Activated CD4-positive, alpha-beta memory T cell treated with anti-CD3 and anti-CD28 coated beads for 36 hours (primary cell): ENCODE measurements at places on chromosomes 2 and 18.

GRCh38 chr18:6401687-6402086 is 13.0 kb downstream of the L3MBTL4 start:
- H3K27ac ChIP-seq = no peak overlapping the region
- no peak overlapping the region for H3K4me3 ChIP-seq
- H3K36me3 ChIP-seq = no peaks in the 10 kb centered on the region

DNA sequence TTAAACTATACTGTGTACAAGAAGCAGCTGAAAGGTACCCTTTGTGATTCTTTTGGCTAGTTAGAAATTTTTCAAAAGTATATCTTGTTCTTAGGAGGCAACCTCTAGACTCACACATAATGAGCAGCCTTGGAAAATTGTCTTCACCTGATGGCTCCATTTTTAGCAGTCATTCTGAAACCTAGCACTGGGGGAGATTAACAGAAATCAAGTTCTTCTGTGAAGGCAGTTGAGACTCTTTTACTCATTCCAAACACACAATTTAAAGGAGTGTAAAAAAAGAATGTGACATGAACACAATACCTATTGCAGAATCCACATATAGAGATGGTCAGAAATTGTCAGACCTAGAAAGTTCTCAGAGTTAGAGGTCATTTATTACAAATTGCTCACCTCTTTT is 197.7 kb downstream of the UBE2E3 start:
- no peak for DNase-seq
- H3K36me3 ChIP-seq = peaks cover 5% of the 10 kb centered on the region
- peaks cover 46% of the 10 kb centered on the region for H3K4me1 ChIP-seq
- H3K4me3 ChIP-seq = no peak overlapping the region

DNA sequence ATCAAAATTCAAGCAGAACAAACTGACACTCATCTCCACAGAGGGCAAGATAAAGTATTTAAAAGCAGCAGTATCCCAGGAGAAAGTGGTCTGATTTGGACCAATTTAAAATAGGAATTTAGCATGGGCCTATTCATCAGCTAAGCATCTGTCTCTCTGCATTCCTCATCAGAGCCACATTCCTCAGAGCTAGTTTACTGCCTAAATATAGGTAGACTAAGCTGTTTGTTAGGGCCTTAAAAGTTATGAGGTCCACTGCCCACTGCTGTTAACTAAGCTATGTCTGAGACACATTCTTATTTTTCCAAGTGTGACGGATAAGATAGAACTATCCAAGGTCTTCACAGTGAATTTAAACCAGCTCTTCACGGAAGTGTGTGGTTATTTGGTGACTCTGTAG is 17.6 kb downstream of the NEB start:
- DNase-seq = no peak
- no peak overlapping the region for H3K27ac ChIP-seq
- no peaks in the 10 kb centered on the region for H3K27me3 ChIP-seq
- no peaks in the 10 kb centered on the region for H3K4me1 ChIP-seq
- H3K36me3 ChIP-seq = no peaks in the 10 kb centered on the region
- H3K4me3 ChIP-seq = no peak overlapping the region

GRCh38 chr2:71897137-71897480 is 250.6 kb downstream of the CYP26B1 start:
- DNase-seq = no peak
- H3K4me3 ChIP-seq = no peak overlapping the region
- H3K27me3 ChIP-seq = peaks cover 5% of the 10 kb centered on the region
- no peak overlapping the region for H3K27ac ChIP-seq
- no peaks in the 10 kb centered on the region for H3K4me1 ChIP-seq

DNA sequence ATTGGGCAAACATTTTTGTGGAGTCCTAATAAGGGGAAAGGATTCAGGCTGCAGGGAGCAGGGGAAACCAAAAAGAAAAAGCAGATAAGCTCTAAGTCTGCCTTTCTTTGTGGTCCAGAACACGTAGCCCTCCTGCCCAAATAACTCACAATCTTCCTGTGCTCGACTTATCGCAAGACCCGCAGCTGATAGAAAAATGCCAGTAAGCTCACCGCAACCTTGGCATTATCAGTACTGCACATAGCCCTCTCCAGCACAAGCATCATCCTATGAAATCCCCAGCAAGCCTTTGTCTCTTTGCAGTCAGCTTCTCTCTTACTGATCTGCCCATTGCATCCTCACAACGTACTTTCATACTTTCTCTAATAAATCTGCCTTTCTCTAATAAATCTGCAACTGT is 202.4 kb upstream of the HNRNPA3 start:
- no peak overlapping the region for H3K4me3 ChIP-seq
- no peak overlapping the region for H3K27ac ChIP-seq
- no peaks in the 10 kb centered on the region for H3K36me3 ChIP-seq
- H3K27me3 ChIP-seq = peaks cover 12% of the 10 kb centered on the region
- peaks cover 3% of the 10 kb centered on the region for H3K4me1 ChIP-seq

DNA sequence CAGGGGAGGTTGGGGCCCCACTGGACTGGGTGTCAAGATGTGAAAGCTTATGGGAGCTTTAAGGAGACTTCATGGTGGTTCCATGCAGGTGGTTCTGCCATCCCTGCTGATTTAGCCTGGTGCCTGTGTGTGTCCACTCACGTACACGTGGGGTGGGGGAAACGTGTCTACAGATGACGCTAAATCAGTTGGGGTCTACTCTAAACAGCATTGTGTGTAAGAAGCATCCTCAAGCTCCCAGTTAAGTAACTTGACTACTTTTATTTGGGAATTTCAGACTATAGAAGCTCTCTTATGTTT is 47.1 kb downstream of the BCL2L11 start:
- DNase-seq = no peak
- H3K27ac ChIP-seq = no peak overlapping the region
- H3K4me3 ChIP-seq = no peak overlapping the region
- H3K36me3 ChIP-seq = peaks cover 30% of the 10 kb centered on the region
- peaks cover 15% of the 10 kb centered on the region for H3K27me3 ChIP-seq

DNA sequence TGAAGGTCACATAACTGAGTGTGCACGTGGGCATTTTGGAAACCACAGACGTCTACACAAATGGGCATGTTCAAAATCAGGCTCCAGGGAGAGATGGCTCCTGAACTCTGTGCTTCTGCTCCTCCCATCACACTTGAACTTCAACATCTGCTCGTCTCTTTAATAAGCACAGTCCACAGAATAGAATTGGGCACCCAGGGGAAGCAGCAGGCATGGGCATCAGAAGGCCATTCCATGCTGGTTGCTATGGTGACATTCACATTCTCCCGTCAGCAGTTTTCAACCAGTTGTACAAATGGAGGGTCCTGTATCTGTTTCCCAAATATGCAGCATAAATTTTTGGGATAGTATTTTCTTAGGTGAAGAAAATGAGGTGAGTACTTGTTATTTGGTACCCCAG is 183.7 kb upstream of the COPS8 start:
- H3K27me3 ChIP-seq = peaks cover 18% of the 10 kb centered on the region
- no peaks in the 10 kb centered on the region for H3K36me3 ChIP-seq
- H3K4me1 ChIP-seq = no peaks in the 10 kb centered on the region
- no peak overlapping the region for H3K27ac ChIP-seq

DNA sequence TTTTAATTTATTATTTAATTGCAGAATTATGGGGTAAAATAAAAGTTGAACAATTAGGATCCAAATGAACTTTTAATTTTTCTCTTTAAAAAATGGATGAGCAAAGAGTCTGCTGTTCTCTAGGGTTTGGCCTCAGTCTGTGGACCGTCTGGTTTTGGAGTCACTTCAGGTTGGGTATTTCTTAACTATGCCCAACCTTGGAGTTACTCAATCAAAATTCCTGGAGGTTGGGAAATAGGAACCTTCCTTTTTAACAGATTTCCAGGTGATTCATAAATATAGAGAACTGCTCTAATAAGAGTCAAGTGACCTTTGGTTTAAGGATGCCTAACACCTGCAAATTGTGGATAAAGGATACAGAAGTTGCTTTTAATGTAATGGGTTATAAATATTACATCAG is 241.5 kb upstream of the GCFC2 start:
- no peaks in the 10 kb centered on the region for H3K36me3 ChIP-seq
- H3K27ac ChIP-seq = no peak overlapping the region
- no peak for DNase-seq
- no peaks in the 10 kb centered on the region for H3K27me3 ChIP-seq

GRCh38 chr2:151197184-151198108 is 64.2 kb downstream of the RBM43 start:
- H3K4me3 ChIP-seq = no peak overlapping the region
- no peak overlapping the region for H3K27ac ChIP-seq
- no peaks in the 10 kb centered on the region for H3K36me3 ChIP-seq
- peaks cover 1% of the 10 kb centered on the region for H3K4me1 ChIP-seq
- no peak for DNase-seq

- no peak for DNase-seq
- no peaks in the 10 kb centered on the region for H3K36me3 ChIP-seq
- H3K27ac ChIP-seq = no peak overlapping the region
- H3K4me3 ChIP-seq = no peak overlapping the region
- no peaks in the 10 kb centered on the region for H3K27me3 ChIP-seq
Measured at GRCh38 chr18:3660739-3661515, 211.0 kb downstream of the TGIF1 start.

DNA sequence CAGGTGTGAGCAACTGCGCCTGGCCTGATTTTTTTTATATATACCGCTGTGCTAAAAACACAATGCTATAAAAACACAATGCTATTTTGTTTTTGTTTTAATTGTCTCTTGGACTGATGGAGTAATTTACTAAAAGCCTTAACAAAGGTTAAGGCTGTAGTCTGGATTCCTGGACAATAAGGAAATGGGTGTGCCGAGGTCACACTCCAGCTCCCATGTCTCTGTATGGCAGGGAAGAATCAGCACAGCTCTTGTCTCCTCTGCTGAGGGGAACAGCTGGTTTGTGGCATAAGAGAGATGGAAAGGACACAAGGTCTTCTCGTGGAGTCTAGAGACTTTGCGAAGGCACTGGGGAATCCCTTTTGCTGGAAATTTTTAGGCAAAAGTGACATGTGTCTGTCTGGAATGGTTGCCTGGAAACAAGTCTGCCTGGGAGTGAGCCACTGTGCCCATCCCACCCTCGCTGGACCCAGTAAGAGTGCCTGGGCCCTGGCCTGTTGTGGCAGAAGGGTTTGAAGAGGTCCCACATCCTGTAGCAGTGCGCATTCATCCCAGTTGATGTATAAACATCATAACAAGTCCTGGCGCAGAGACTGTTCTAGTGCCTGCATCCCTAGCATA is 73.1 kb downstream of the MAPK4 start:
- no peak overlapping the region for H3K27ac ChIP-seq
- DNase-seq = no peak
- H3K36me3 ChIP-seq = no peaks in the 10 kb centered on the region
- no peaks in the 10 kb centered on the region for H3K4me1 ChIP-seq
- H3K4me3 ChIP-seq = no peak overlapping the region

DNA sequence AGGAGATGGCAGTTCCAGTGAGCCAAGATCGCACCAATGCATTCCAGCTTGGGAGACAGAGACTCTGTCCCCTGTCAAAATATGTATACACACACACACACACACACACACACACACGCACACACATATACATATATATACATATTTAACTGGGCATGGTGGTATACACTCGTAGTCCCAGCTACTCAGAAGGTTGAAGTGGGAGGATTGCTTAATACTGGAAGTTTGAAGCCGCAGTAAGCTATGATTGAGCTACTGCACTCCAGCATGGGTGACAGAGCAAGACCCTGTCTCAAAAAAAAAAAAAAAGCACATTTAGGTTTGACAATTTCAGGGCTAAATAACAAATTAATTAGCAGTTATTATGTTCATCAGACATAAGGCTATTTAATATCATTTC is 36.0 kb upstream of the ATIC start:
- no peaks in the 10 kb centered on the region for H3K27me3 ChIP-seq
- no peak overlapping the region for H3K27ac ChIP-seq
- DNase-seq = no peak

DNA sequence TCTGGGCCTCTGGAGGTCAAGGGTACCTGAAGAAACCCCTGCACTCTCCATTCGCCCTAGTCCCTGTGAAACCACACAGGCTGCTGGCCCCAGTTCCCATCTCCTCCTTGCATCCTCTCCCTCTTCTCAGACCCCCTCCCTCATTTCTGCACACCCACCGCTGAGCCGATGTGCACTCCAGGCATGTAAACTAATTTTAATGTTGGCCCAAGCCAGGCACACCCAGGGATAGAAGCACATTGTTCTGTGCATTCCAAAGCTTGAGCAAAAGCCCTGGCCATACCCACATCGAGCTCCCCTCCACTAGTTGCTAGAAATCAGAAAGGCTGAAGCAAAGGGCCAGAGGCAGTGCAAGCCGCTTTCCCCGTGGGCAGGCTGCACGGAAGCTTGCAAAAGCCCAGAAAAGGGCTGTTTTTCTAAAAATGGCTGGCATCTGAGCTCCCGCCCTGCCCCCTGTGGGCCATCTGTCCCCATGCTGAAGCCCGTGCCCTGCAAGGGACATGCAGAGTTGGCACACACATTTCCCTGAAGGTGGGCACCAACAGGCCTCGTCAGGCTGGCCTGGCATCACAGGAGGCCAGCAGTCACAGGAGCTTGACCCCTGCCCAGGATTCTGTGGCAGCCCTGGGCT is 181.6 kb downstream of the SMAD7 start:
- peaks cover 2% of the 10 kb centered on the region for H3K36me3 ChIP-seq
- no peak overlapping the region for H3K27ac ChIP-seq
- DNase-seq = no peak
- H3K4me3 ChIP-seq = no peak overlapping the region
- H3K4me1 ChIP-seq = no peaks in the 10 kb centered on the region
- H3K27me3 ChIP-seq = no peaks in the 10 kb centered on the region

DNA sequence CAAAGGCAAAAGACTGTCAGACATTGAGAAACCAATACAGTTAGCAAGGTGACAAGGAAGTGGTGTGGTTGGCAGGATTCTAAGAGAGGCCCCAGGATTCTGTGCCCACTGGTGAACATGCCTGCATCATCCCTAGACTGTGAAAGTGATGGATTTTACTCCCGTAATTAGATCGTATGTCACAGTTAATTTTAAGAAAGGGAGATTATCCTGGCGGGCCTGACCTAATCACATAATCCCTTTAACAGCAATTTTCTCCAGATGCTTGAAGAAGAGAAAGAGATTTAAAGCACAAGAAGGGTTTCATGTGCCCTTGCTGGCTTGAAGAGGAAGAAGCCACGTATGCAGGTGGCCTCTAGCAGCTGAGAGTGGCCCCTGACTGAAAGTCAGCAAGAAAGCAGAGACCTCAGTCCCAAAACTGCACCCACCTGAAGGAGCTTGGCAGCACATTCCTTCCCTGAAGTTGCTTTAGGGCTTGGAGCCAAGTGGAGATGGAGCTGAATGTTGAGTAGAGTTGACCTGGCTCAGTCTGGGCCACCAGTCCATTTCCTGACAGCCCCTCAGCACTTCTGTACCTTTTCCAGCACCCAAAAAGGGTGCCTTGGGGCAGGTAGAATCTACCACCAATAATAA is 49.1 kb downstream of the GTF3C3 start:
- no peaks in the 10 kb centered on the region for H3K27me3 ChIP-seq
- H3K4me3 ChIP-seq = no peak overlapping the region
- H3K27ac ChIP-seq = no peak overlapping the region
- H3K36me3 ChIP-seq = peaks cover 4% of the 10 kb centered on the region
- DNase-seq = no peak

- no peak overlapping the region for H3K4me3 ChIP-seq
- H3K27me3 ChIP-seq = no peaks in the 10 kb centered on the region
- peaks cover 5% of the 10 kb centered on the region for H3K36me3 ChIP-seq
- peaks cover 49% of the 10 kb centered on the region for H3K4me1 ChIP-seq
- no peak for DNase-seq
Measured at GRCh38 chr2:177403838-177404237, 11.3 kb downstream of the AGPS start.

- H3K4me1 ChIP-seq = peaks cover 16% of the 10 kb centered on the region
- DNase-seq = no peak
- H3K27ac ChIP-seq = no peak overlapping the region
- no peaks in the 10 kb centered on the region for H3K36me3 ChIP-seq
- no peaks in the 10 kb centered on the region for H3K27me3 ChIP-seq
Measured at GRCh38 chr18:48994044-48994651, 43.4 kb upstream of the SMAD7 start.

GRCh38 chr2:182642328-182642727 is 73.7 kb upstream of the DNAJC10 start:
- H3K36me3 ChIP-seq = no peaks in the 10 kb centered on the region
- no peaks in the 10 kb centered on the region for H3K4me1 ChIP-seq
- no peak overlapping the region for H3K27ac ChIP-seq
- no peak overlapping the region for H3K4me3 ChIP-seq
- DNase-seq = peak; percentile 40
